Common myeloid progenitor, CD34-positive (primary cell): ENCODE measurements at places on chromosomes 6 and 20.

DNA sequence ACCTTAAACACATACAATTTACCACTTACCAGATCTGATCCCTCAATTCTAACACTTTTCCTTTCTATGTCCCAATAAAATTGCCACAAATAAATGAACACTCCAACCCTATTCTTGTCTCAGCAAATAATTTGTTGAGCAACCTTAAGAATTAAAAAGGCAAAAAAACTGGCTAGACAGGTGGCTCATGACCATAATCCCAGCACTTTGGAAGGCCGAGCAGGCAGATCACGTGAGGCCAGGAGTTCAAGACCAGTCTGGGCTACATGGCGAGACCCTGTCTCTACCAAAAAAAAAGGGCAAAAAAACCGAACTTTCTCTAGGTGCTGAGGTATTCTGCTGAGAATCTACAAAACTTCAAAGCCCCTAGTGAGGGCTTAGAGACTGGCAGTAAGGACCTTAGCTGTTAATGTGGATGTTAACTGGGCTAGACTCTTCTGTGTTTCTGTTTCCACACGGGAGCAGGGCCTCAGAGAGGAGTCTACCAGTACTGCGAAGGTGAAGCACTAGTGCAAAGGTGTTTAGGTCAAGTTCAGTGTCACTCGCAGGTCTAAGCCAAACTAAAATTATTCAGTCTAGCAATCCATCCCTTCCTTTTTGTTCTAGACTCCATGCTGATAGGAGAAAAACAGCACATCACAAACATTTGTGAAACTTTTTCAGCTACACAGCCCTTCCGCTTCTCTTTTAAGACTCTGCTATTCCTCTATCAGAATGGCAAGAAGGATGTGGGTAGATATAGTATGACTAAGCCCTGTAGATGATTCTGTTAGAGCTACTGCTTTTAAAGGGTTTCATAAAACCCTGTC, 2.6 kb downstream of the FASTKD5 start:
- H3K4me1 ChIP-seq: peaks cover 34% of the 10 kb centered on the region
- H3K27me3 ChIP-seq: no peaks in the 10 kb centered on the region
- peaks cover 13% of the 10 kb centered on the region for H3K36me3 ChIP-seq
- peak overlapping the region; percentile 97 for H3K27ac ChIP-seq
- H3K4me3 ChIP-seq: peak overlapping the region; percentile 24

DNA sequence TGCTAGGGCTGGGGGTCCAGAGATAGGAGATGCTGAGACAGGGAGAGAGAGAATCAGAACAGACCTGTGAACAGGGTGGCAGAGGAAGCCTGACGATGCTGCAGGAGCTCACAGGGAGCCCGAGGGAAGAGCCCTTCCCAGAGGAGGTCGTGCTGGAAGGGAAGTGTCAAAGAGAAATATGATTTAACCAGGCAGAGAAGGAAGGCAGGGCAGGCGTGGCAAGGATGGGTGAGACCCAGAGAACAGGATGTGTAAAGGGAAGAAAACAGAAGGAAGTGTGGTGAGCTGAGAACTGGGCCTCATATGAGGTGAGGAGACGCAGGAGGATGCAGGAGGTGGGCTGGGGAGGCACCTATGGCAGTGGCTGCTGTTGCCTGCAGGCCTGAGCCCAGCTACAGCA, 105.6 kb downstream of the ZDHHC14 start:
- no peaks in the 10 kb centered on the region for H3K27me3 ChIP-seq
- no peaks in the 10 kb centered on the region for H3K36me3 ChIP-seq
- DNase-seq: no peak
- H3K4me3 ChIP-seq: no peak overlapping the region
- H3K27ac ChIP-seq: no peak overlapping the region
- H3K4me1 ChIP-seq: peaks cover 33% of the 10 kb centered on the region

DNA sequence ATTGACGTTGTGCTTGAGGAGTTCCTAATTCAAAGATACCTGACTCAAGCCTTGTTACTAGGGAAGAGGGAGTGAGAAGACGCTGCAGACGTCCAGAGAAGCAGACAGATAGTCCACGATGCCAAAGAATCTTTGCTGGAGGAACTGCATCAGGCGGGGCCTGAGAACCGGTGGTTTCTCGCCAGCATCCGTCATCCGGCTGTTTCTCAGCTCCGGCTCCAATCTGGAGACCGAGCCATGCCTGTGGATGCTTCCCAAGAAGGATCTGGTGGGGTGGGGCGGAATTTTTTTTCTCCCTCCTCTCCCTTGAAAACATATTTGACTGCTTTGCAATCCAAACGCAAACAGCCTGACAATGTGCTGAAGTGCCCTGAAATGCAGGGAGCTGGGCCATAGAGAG, 125.8 kb upstream of the SRSF6 start:
- peaks cover 4% of the 10 kb centered on the region for H3K27me3 ChIP-seq
- H3K36me3 ChIP-seq: no peaks in the 10 kb centered on the region
- no peak for DNase-seq
- H3K27ac ChIP-seq: no peak overlapping the region

GRCh38 chr6:11497881-11498280, 39.7 kb upstream of the TMEM170B start:
- no peak overlapping the region for H3K4me3 ChIP-seq
- no peaks in the 10 kb centered on the region for H3K36me3 ChIP-seq
- H3K4me1 ChIP-seq: peaks cover 5% of the 10 kb centered on the region
- no peaks in the 10 kb centered on the region for H3K27me3 ChIP-seq
- no peak for DNase-seq

DNA sequence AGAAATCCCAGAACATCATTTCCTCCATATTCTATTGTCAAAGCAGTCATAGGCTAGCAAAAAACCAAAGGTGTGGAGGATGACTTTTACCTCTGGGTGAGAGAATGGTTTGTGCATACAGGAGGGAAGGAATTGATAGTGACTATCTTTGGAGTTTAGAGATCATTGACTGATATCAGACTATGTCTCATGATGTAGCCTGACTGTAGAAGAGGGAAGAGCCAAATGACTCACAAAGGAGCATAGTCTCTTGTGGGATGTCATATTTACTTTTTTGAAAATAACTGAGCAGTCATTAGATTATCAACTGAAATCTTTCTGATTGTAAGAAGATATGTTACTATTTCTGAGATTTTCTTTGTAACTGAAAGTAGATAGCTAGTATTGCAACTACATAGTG, 158.5 kb downstream of the FLRT3 start:
- H3K27me3 ChIP-seq: no peaks in the 10 kb centered on the region
- no peaks in the 10 kb centered on the region for H3K4me1 ChIP-seq
- DNase-seq: no peak
- H3K27ac ChIP-seq: no peak overlapping the region
- no peaks in the 10 kb centered on the region for H3K36me3 ChIP-seq

- H3K36me3 ChIP-seq: no peaks in the 10 kb centered on the region
- DNase-seq: peak; percentile 53
These were observed 20.7 kb upstream of the RREB1 start for GRCh38 chr6:7087066-7087465.

DNA sequence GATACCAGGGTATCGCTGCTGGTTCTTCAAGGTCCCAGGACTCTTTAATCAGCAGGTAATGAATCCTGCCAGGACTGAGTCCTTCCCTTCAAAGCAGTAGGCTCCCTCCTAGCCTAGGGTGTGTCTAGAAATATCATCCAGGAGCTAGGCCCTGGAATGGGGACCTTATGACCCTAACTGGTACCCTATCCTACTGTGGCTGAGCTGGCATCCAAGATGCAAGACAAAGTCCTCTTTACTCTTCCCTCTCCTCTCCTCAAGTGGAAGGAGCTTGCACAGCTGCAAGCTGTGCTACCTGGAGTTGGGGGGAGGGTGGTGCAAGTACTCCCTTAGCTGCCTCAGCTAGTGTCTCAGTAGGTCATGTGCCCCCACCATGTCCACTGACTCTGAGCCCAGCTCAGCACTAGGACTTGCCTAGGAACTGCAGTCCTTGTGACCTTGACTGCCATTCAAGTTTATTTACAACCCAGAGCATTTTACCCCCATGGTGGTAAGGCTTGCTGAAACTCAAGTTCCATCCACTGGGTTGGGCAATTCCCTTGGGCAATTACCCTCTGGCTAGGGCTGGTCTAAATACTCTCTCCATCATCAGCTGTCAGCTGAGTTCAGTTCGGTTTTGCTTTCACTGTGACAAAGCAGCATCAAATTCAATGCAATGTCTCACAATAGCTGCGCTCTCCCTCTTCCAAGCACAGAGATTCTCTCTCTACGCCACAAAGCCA, 48.4 kb upstream of the TOP1 start:
- DNase-seq: no peak
- H3K4me1 ChIP-seq: no peaks in the 10 kb centered on the region

GRCh38 chr6:161254464-161255253, 19.2 kb downstream of the AGPAT4 start:
- no peak overlapping the region for H3K27ac ChIP-seq
- no peaks in the 10 kb centered on the region for H3K27me3 ChIP-seq
- H3K4me3 ChIP-seq: no peak overlapping the region
- no peaks in the 10 kb centered on the region for H3K4me1 ChIP-seq

- H3K4me3 ChIP-seq: no peak overlapping the region
- no peaks in the 10 kb centered on the region for H3K36me3 ChIP-seq
- peaks cover 6% of the 10 kb centered on the region for H3K4me1 ChIP-seq
- H3K27ac ChIP-seq: no peak overlapping the region
- peaks cover 9% of the 10 kb centered on the region for H3K27me3 ChIP-seq
- no peak for DNase-seq
These were observed 35.8 kb upstream of the PHACTR3 start for GRCh38 chr20:59568509-59569024.

DNA sequence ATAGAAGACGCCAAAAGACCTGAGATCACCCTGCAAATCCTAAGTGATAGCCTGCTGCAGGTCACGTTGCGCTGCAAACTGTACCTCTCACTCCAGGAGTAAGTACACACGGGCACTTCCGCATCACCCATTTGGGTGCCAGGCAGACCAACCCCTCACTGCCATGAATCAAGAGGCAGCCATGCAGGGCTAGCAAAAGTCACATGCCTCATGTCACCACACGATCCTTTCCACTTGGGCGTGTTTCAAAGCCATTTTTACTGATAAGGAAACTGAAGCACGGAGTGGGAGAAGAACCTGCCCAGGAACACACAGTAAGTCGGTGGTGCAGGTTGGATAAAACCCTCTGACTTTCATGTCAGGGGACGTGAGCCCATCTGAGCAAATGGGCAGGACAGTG, 37.0 kb downstream of the BPIFB1 start:
- H3K36me3 ChIP-seq: no peaks in the 10 kb centered on the region
- no peak overlapping the region for H3K4me3 ChIP-seq
- no peaks in the 10 kb centered on the region for H3K27me3 ChIP-seq
- no peaks in the 10 kb centered on the region for H3K4me1 ChIP-seq
- H3K27ac ChIP-seq: no peak overlapping the region

DNA sequence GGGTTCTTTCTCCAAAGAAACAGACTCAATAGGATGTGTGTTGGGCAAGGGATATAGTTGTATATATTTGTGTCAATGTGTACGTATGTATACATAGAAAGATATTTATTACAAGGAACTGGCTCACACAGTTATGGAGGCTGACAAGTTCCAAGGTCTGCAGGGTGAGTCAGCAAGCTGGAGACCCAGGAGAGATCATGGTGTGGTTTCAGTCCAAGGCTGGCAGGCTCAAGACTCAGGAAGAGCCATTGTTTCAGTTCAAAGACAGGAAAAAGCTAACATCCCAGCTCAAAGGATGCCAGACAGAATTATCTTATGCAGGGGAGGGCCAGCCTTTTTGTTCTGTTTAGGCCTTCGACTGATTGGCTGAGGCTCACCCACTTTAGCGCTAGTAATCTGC, 89.9 kb upstream of the RALGAPA2 start:
- no peak overlapping the region for H3K27ac ChIP-seq
- no peaks in the 10 kb centered on the region for H3K27me3 ChIP-seq
- no peaks in the 10 kb centered on the region for H3K4me1 ChIP-seq
- no peak for DNase-seq

GRCh38 chr6:119521251-119521650, 171.7 kb upstream of the MAN1A1 start:
- no peak for DNase-seq
- H3K27me3 ChIP-seq: no peaks in the 10 kb centered on the region

- peaks cover 78% of the 10 kb centered on the region for H3K4me1 ChIP-seq
- H3K27me3 ChIP-seq: no peaks in the 10 kb centered on the region
- no peak for DNase-seq
- peak overlapping the region; percentile 34 for H3K27ac ChIP-seq
These were observed 13.9 kb upstream of the ABHD16B start for GRCh38 chr20:63847237-63848002.

DNA sequence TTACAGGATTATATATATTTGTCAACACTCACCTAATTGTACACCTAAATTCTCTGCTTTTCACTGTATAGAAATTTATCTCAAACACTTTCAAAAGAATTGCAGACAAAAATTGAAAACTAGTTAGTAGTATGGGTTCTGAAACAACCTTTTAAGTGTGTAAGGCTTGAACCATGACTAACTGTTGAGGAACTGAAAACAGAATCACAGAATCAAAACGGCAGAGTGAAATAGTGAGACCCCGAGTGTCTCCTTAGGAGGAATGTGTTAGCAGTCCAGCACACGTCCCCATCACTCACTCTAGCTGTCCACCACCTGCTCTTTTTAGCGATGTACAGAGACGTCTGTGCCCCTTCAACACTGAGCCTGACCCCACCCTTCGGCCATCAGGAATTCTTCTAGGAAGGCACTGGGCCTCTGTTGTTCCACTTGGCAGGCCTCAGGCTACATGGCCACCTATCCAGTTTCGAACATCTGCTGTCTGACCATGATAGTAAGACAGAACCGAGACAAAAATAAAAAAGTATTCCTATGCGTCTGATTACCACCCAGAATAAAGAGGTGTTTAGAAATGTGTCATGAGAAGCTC, 227.4 kb downstream of the C6orf118 start:
- H3K4me3 ChIP-seq: no peak overlapping the region
- H3K27me3 ChIP-seq: no peaks in the 10 kb centered on the region
- H3K4me1 ChIP-seq: no peaks in the 10 kb centered on the region
- no peak overlapping the region for H3K27ac ChIP-seq
- no peaks in the 10 kb centered on the region for H3K36me3 ChIP-seq

- H3K4me1 ChIP-seq: no peaks in the 10 kb centered on the region
- no peak for DNase-seq
- H3K27ac ChIP-seq: no peak overlapping the region
These were observed 107.5 kb downstream of the ERMARD start for GRCh38 chr6:169858935-169859351.

GRCh38 chr20:64042054-64042781, 6.2 kb downstream of the C20orf204 start:
- peaks cover 76% of the 10 kb centered on the region for H3K4me1 ChIP-seq
- no peak for DNase-seq
- peaks cover 2% of the 10 kb centered on the region for H3K27me3 ChIP-seq
- H3K27ac ChIP-seq: no peak overlapping the region
- no peaks in the 10 kb centered on the region for H3K36me3 ChIP-seq

GRCh38 chr20:1225783-1226654, at the start of gene RAD21L1:
Gene RAD21L1, plus strand, starts transcription at chr20:1226044. Its CDS starts 2,410 bp downstream, at chr20:1228454.
- peak within 1 kb of the TSS; percentile 40 for H3K4me3 ChIP-seq
- H3K36me3 ChIP-seq: no peaks in the 10 kb centered on the region
- peaks cover 23% of the 10 kb centered on the region for H3K27me3 ChIP-seq
- H3K4me1 ChIP-seq: peaks cover 10% of the 10 kb centered on the region

- H3K36me3 ChIP-seq: no peaks in the 10 kb centered on the region
- DNase-seq: no peak
- H3K4me1 ChIP-seq: no peaks in the 10 kb centered on the region
- no peak overlapping the region for H3K27ac ChIP-seq
- H3K27me3 ChIP-seq: no peaks in the 10 kb centered on the region
These were observed 118.9 kb upstream of the CEP162 start for GRCh38 chr6:84346372-84346771.

- H3K4me1 ChIP-seq: no peaks in the 10 kb centered on the region
- no peaks in the 10 kb centered on the region for H3K27me3 ChIP-seq
- DNase-seq: no peak
- no peak overlapping the region for H3K4me3 ChIP-seq
- no peaks in the 10 kb centered on the region for H3K36me3 ChIP-seq
These were observed 298.4 kb downstream of the MAFB start for GRCh38 chr20:40390654-40391053.
